ENCODE measurements at places on chromosomes 2 and 18.

GRCh38 chr2:198444800-198445287 lies 640.5 kb downstream of the PLCL1 start:
- DNase-seq: no peak

DNA sequence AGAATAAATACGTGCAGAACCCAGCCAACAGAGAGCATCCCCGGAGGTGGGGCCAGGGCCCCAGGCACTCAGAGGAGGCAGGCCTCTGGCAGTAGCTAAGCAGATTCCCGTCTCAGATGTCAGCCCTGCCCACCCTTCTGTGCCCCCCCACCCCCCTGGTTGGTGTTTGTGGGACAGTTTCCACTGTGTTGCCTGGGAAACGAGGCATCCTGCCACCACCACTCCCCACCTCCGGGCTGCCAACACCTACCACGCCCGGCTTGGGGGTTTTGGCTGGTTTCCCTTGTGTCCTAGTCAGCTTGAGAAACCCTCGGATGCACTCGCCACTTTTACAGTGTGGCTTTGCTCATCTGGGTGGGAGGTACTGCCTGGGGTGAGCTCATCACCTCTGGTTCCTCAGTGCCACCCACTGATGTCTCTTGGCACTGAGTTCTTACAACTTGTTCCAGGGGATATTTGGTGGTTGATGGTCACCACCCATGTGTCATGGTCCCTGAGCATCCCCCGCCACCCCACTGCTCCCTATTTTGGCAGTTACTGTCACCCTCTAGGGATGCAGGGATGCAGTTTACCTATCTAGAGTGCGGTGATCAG lies 72.4 kb upstream of the YWHAQ start:
- DNase-seq: no peak

- DNase-seq: no peak
Measured at GRCh38 chr18:25976554-25976953, 113.9 kb downstream of the SS18 start.

DNA sequence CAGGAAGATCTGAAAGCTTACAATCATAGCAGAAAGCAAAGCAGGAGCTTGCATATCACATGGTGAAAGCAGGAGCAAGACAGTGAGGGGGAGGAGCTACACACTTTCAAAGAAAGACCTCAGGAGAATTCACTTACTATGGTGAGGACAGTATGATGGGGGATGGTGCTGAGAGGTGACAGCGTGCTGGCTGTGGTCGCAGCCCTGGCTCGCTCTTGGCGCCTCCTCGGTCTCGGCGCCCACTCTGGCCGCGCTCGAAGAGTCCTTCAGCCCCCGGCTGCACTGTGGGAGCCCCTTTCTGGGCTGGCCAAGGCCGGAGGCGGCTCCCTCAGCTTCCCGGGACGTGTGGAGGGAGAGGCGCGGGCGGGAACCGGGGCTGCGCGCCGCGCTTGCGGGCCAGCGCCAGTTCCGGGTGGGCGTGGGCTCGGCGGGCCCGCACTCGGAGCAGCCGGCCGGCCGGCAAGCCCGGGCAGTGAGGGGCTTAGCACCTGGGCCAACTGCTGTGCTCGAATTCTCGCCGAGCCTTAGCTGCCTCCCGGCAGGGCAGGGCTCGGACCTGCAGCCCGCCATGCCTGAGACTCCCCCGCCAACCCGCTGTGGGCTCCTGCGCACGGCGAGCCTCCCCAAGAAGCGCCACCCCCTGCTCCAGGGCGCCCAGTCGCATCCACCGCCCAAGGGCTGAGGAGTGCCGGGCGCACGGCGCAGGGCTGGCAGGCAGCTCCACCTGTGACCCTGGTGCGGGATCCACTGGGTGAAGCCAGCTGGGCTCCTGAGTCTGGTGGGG lies 131.9 kb upstream of the SPATS2L start:
- no peak for DNase-seq

GRCh38 chr2:102313950-102314349 lies 2.6 kb downstream of the IL1RL1 start:
- no peak for DNase-seq

Data from cardiac septum (tissue), 1 donor.